Pulmonary artery endothelial cell (primary cell): ENCODE measurements at places on chromosomes 4 and X. TPM values are rescaled to one million over a fixed set of nuclear protein-coding genes. Genes with fewer than 3 reads are reported as not detected.

The F8A2 gene
- total RNA-seq: not detected in 2 replicates

The LUZP4 gene
- not detected in 2 replicates for total RNA-seq

The YY2 gene
- total RNA-seq: 1.1 and 1.6 TPM in 2 replicates

The PLK4 gene
- 19.2 and 33.5 TPM in 2 replicates for total RNA-seq

The TMPRSS11A gene
- total RNA-seq: not detected in 2 replicates
